ENCODE measurements at places on chromosomes 1 and 21.

DNA sequence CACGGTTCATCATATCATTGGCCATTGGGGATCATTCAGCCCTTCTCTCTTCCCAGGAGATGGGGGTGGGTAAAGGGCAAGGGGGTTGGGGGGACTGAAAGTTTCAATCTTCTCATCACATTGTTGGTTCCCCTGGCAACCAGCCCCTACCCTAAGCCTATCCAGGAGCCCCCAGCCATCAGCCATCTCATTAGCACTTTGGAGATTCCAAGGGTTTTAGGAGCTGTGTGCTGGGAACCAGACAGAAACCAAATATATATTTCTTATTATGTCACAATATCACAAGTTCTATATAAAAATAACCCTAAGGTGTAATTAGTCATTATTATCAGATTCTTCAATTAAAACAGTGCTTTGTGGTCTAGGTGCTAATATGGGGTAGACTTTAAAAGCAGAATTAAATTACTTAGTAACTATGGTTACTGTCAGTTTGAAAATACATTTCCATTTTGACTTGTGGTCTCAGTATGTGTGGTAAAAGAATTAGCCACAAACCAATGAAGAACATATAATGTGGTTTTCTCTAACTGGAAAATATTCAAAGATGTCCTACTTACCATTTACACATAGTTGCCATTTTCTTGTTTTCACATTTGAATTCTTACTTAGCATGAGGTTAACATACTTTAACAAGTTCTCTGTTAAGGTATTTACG is 28.1 kb downstream of the IL23R start:
- no peak for DNase-seq

DNA sequence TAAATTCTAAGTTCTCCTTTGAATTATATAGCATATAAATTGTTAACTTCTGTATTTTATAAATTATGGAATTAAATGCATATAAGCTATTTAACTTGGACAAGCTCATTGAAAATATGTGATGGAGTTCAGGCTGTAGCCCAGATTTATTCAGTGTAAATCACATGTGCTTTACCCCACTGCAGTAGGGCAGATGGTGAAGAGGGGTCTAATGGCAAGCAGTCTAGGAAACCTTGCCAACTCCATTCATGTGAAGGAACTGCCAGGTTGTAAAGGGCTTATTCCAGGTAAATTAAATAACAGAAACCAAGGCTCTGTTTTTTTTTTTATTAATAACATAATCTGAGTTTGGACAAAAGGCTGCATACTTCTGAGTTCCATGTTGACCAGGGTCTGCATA is 243.2 kb downstream of the NCAM2 start:
- no peak for DNase-seq

DNA sequence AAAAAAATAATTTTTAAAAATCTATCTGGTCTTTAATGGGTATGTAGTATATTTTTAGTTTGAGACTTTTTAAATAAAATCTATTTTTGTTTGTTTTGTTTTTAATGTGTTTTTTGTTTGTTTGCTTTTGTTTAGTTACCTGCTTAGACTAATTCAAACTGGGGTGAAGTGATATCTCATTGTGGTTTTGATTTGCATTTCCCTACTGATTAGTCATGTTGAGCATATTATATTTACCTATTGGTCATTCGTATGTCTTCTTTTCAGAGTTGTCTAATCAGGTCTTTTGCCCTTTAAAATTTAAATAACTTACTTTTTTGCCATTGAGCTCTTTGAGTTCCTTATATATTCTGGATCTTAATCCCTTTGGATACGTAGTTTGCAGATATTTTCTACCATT is 20.3 kb downstream of the CD1B start:
- DNase-seq, result no peak

- DNase-seq, result no peak
Measured at GRCh38 chr1:156006666-156007376, 13.9 kb downstream of the SSR2 start.

GRCh38 chr1:46020010-46020409 is 112.4 kb downstream of the PIK3R3 start:
- no peak for DNase-seq

DNA sequence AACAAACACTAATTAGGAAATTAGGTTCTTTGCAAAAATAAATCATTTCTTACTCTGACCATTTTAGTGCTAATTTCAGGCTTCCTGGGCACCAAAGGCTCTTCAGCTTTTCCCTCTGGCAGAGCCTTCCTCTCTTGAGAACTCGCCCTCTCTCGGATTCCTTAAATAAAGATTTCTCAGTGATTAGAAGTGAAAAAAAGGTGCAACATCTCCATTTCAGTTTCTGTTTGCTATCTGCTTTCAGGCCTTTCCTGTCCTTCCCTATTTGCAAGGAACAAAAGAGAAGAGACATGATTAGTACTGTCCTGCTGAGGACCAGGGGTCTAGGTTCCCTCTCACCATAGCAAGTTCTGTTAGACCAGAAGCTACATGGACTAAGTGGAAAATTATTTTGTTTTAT is 27.8 kb upstream of the CACYBP start:
- no peak for DNase-seq

DNA sequence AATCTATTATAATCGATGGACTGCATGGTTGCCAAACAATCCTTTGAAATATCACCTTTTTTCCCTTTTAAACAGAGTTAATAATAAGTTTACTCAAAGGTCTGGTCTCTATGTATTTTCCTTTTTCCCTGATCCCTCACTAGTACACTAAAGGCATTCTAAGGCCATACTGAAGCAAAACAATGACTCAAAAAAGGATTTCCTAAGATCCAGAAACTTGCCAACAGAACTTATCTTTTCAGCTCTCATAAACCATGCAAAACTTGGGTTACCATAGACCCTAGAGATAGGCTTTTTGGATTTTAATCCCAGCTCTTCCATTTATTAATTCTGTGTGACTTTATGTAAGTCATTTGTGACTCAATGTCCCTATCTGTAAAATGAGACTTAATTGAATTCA is 77.1 kb downstream of the IFI44 start:
- DNase-seq, result no peak

GRCh38 chr1:67314696-67315095 is 7.0 kb downstream of the IL12RB2 start:
- no peak for DNase-seq

- DNase-seq, result no peak
Measured at GRCh38 chr1:14220324-14220723, 378.2 kb upstream of the KAZN start.

DNA sequence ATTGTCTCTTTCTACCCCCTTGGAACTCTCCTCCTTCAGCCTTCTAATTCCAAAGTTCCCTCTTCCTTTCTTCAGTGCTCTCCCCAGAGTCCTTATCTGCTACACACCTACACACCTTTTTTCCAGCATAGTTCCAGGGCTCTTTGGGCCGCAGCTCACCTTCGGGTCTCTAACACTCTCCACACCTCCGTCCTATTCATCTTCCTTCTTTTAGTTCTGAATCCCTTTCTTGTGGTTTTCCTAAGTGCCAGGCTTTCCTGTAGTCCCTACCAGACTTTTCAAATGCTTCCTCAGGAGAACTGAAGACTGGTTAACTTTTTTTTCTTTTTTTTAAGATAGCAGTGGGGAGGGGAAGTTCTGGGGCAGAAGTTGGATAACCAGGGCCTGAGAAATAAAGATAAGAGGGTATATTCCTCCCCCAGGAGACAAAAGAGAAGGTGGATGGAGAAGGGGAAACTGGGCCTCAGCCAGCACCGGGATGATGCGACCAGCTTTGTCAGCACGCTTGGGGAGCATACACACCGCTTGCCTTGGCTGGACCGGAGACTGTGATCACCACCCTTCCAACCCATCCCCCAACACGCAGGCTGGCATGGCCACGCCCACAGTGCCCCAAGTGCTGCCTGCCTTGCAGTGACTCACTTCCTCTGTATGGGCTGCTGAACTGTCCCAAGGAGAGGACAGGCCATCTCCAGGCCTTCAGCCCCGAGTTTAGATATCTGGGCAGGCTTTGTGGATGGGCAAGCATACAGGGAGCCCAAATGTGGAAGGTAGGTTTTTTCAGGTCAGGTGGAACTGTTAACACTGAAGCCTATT is 2.5 kb upstream of the CERS2 start:
- peak; percentile 48 for DNase-seq

Measured in activated CD4-positive, CD25-positive, alpha-beta regulatory T cell (primary cell).